ENCODE measurements at places on chromosomes 1 and 21.

DNA sequence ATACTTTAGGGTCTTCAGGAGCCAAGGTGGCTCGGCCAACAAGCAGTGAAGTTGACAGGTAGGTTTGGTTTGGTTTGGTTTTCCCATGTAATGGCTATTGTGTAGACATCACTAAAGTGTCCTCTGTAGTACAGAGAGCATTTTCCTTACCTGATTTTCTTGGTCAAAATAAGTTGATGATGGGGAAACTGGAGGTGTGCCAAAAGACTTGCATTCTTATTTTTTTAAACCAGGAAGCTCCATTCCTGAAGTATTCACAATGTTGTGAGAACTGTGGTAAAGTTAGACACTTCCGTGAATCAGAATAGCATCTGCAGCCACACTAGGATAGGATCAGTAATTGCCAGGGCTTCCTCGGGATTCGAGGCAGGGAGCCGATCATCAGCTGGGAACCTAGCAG, 2.9 kb downstream of the ZBTB37 start:
- no peak for DNase-seq

DNA sequence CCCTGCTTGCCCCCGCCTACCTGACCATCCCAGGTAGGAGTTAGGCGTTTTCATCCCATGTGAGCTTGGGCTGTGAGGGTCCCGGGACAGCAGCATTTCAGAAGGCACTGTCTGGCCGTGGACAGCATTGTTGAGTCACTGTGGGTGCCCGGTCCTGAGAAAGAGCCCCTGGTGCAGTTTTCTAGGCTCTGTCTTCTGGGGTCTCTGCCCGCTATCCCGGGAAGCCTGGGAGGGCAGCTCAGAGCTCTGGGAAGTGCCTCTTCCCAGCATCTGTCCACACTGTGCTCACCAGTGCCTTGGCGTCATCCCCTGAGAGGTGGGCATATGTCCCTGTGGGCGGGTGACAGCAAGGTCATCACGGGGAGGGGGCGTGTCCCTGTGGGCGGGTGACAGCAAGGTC, 11.4 kb upstream of the ZNF669 start:
- DNase-seq, result no peak

DNA sequence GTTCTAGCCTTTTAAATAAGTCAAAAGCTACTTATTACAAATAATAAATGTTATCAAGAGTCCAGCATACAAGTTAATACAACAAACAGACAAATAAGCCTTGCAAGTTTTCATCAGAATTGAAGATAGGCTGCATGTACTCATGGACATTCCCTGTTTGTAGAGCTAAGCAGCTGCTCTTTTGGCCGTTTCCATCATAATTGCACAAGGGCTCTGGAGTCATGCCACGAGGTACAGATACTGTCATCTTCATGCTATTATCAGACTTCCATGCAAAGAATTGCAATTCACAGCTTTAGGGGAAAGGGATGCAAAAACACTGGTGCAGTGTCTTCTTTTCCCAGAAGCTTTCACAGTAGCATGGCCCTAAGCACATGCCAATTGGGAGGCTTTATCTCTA, 52.8 kb upstream of the TBX15 start:
- peak; percentile 47 for DNase-seq

DNA sequence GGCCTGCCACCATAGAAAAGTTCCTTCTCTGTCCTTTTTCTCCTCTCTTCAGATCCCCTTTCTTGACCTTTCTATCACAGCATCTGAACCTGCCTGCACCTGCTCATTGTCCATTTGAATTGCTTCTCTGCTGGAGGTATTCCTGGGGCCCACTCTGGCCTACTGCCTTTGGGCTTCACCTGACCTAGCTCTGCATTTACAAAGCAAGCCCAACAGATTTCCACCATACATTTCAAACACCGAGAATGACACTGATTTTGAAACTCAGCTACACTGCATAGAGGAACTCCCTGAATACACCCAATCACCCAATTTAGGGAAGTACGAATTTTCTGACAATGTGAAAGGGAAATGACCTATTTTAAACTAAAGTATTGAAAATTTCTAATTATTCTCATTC, 284.5 kb upstream of the USP25 start:
- no peak for DNase-seq

DNA sequence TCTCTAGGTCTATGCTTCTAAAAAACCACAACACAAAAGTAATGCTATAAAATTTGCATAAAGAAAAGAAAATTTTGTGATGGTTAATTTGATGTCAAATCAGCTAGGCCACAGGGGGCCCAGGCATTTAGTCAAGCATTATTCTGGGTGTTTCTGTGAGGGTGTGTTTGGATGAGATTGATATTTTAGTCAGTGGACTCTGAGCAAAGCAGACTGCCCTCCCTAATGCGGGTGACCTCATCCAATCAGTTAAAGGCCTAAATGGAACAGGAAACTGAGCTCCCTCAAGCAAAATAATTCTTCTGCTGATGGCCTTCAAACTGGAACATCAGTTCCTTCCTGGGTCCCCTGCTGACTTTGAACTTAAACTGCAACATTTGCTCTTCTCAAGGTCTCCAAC, 358.0 kb downstream of the DSCAM start:
- no peak for DNase-seq

- no peak for DNase-seq
These were observed 17.1 kb downstream of the ATP6V1G3 start for GRCh38 chr1:198523182-198523950.

- DNase-seq, result no peak
These were observed 175.6 kb upstream of the C1orf105 start for GRCh38 chr1:172244865-172245264.

DNA sequence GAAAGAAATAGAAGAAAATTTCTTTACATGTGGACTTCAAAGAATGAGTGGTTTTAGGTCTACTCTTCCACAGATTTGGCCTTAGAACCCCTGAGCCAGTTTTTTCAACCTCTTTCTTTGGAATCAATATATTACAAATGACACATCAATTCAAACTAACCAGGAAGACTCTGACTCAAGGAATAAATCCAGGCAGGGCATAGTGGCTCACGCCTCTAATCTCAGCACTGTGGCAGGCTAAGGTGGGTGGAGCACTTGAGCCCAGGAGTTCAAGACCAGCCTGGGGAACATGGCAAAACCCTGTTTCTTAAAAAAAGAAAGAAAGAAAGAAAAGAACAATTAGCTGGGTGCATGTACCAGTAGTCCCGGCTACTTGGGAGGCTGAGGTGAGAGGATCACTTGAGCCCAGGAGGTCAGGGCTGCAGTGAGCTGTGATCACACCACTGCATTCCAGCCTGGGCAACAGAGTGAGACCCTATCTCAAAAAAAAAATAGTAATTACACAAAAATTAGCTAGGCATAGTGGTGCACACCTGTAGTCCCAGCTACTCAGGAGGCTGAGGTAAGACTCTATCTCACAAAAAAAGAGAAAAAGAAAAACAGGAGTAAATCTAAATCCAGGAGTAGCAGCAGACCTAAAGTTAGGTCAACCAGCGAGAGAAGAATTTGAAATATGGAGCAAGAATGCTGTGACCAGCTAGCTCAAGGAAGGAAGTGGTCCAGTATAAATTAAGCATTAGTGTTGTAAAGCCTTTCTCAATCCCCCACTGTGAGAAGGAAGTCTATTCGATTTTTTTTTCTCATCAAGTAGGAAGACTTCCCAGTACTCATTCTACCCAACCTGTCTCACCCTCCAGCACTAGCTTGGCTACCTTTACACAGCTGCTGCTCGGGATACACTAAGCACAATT, 1.9 kb downstream of the SORT1 start:
- DNase-seq, result no peak

GRCh38 chr1:194538453-194538852, 1352.0 kb upstream of the B3GALT2 start:
- DNase-seq, result no peak

- DNase-seq, result no peak
These were observed 35.9 kb downstream of the ST3GAL3 start for GRCh38 chr1:43743206-43743605.

GRCh38 chr1:3171761-3172160, 102.8 kb downstream of the PRDM16 start:
- no peak for DNase-seq

GRCh38 chr1:59509341-59509875, 212.5 kb downstream of the FGGY start:
- DNase-seq, result no peak

DNA sequence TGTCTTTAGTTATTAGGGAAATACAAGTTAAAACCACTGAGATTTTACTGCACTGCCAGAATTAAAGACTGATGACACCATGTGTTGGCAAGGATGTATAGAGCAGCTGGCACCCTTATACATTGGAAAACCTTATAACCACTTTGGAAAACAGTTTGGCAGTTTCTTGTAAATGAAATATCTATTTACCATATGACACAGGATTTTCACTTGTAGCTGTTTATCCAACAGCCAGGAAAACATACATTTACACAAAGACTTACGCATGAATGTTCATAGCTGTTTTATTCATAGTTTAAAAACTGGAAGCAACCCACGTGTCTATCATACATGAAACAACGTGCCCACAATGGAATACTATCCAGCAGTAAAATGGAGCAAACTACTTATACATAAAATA, 45.3 kb downstream of the PRRC2C start:
- DNase-seq, result peak; percentile 3

GRCh38 chr1:109996476-109996875, 11.9 kb downstream of the AHCYL1 start:
- DNase-seq, result no peak

DNA sequence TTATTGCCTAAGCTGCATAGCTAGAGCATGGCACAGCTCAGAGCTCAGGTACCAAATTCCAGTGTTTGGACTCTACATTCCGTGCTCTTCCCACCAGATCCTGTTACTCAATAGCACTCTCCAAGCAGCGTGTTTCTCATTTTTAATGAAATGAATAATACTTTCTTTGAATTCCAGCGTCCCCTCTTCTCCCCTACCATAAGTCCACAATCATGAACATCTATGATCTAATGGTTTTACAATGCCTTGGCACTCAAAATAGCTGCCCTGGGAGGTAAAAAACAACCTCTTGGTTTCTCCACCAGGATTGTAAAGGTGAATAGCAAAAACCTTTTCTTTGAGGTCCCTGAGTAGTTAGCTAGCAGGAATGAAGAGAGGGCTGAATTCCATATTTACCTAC, 480.0 kb upstream of the PKN2 start:
- no peak for DNase-seq

- peak; percentile 34 for DNase-seq
These were observed 32.3 kb upstream of the TARDBP start for GRCh38 chr1:10980094-10980577.

DNA sequence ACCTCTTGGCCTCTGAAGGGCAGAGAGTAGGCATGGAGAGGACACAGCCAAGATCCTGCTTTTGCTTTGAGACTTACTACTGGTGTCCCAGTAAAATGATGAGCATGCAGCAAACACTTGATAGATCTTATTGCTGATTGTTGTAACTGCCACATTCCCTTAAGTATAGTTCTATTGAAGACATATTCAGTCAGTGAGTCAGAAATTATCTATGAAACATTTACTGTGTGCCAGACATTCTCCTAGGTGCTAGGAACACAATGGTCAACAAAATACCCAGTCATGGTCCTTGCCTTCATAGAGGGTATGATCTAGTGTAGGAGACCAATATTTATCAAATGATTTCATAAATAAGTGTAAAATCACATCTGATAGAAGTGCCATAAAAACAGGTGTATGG, 13.6 kb downstream of the STYXL2 start:
- DNase-seq, result no peak

- no peak for DNase-seq
These were observed 116.6 kb upstream of the CDC42BPA start for GRCh38 chr1:227434808-227435444.

GRCh38 chr1:157278383-157279137, 140.4 kb upstream of the ETV3 start:
- no peak for DNase-seq

DNA sequence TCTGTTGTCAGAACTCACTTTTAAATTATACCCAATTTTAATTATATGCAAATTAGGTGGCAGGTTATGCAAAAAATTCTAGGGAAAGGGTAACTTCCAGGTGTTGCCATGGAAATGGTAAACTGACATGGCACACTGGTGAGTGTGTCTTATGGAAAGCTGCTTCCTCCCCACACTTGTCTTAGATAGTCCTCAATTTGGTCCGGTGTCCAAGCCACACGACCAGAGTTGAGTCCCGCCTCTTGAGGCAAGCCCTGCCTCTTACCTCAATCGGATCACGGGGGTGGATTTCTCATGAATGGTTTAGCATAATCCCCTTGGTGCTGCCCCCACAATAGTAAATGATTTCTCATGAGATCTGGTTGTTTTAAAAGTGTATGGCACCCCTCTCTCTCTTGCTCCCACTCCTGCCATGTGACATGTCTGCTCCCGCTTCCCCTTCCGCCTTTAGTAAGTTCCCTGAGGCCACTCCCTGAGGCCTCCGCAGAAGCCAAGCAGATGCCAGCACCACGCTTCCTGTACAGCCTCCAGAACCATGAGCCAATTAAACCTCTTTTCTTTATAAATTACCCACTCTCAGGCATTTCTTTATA, 74.9 kb downstream of the MATN1 start:
- DNase-seq, result no peak

- no peak for DNase-seq
These were observed 1.3 kb downstream of the SDCCAG8 start for GRCh38 chr1:243257189-243257588.

DNA sequence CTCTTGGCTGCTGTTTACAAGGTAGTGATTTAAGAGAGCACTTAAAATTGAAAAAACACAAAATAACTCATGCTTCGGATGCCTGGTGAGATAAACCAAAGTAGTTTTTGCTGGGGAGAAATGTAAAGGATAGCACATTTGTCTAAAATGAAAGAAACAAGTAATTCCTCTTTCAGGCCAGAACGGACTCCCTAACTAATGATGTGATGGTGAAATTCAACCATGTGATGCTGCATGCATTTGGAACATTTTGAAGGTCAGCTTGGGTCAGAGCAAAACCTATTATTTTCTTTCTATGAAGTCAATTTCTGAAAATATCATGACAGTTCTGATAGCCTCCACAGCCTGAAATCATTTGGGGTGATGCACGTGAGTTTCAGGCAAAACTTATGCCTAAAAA, 27.6 kb downstream of the NMNAT2 start:
- no peak for DNase-seq

- DNase-seq, result no peak
These were observed 15.8 kb downstream of the OR14I1 start for GRCh38 chr1:248686815-248687214.

DNA sequence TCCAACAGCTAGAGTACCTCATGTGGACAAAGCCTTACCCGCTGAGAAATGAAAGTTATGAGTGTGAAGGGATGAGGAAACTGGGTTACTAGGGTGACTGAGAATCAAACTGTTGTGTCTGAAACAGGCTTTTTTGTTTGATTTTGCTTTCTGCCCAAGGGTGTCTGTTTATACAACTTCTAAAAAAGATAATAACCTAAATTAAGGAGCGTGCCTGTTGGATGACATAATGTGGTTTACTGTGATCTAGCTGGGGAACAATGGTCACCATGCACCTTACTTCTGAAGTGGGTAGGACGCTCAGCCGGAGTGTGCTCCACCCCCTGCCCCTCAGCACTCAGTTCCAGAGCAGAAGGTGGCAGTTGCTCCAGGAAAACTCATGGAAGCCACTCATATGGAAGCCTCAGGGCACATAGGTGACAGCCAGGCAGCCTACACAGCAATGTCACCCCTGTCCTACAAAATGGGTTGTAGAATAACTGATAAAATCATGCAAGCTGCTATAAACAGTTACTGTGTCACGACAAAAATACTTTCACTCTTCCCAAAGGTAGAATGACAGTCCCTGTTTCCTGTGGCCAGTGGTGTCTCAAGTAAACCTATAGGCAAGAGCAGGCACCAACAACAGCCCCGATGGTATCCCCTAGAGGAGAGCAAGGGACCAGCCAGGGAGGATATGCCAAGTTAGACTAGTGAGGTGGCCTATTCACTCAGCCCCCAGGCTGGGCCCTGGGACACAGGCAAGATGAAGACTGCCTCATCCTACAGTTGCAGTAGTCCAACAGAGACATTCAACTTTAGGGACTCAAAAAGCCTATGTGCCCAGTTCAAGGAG, 29.3 kb downstream of the SIPA1L2 start:
- no peak for DNase-seq
